NCI-H524 treated with DMSO at 0.1 percent for 48 hours (cell line): ENCODE measurements at places on chromosomes 2 and 18.

DNA sequence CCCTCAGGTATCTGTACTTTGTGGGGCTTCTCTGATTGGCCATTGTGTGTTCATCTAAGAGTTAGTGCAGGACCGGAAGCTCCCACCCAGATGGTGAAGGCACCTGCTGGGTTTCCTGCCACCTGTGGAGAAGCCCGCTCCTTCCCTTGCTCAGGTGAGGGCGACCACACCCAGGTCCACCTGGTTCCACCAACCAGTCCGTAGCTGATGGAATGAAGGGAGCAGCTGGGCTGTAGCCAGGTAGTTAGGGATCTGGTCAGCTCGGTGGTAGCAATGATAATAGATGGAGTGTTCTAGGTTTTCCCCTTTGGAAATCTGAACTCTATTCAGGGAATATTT, 16.0 kb downstream of the SH3BP4 start:
- no peak for DNase-seq

- no peak for DNase-seq
Measured at GRCh38 chr18:47187721-47188120, 11.6 kb upstream of the IER3IP1 start.

DNA sequence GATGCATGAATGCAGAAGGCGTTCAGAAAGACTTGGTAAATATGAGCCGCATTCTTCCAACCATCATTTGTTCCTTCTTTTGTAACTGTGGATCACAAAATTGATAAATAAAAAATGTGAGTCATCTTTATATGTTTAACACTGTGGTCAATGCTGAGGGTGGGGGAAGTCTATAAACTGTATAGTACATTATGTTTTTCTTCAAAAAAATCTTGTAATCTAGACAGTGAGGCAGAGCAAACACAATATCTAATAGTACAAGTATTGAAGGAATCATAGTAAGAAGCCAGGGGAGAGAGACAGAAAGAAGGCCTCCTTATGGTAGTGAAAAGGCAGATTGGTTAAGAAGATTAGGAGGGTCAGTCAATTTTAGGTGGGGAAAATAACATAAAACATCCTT, 30.7 kb upstream of the CALCRL start:
- DNase-seq, result no peak

GRCh38 chr2:172214252-172214651, 111.6 kb upstream of the DLX2 start:
- no peak for DNase-seq

- DNase-seq, result no peak
Measured at GRCh38 chr2:27844821-27845255, 45.3 kb downstream of the RBKS start.

- DNase-seq, result peak; percentile 0
Measured at GRCh38 chr18:31424383-31424988, 23.1 kb upstream of the DSG3 start.

GRCh38 chr2:6113786-6114185, 421.6 kb downstream of the SOX11 start:
- DNase-seq, result no peak

- no peak for DNase-seq
Measured at GRCh38 chr2:239307921-239308613, 92.8 kb downstream of the HDAC4 start.

DNA sequence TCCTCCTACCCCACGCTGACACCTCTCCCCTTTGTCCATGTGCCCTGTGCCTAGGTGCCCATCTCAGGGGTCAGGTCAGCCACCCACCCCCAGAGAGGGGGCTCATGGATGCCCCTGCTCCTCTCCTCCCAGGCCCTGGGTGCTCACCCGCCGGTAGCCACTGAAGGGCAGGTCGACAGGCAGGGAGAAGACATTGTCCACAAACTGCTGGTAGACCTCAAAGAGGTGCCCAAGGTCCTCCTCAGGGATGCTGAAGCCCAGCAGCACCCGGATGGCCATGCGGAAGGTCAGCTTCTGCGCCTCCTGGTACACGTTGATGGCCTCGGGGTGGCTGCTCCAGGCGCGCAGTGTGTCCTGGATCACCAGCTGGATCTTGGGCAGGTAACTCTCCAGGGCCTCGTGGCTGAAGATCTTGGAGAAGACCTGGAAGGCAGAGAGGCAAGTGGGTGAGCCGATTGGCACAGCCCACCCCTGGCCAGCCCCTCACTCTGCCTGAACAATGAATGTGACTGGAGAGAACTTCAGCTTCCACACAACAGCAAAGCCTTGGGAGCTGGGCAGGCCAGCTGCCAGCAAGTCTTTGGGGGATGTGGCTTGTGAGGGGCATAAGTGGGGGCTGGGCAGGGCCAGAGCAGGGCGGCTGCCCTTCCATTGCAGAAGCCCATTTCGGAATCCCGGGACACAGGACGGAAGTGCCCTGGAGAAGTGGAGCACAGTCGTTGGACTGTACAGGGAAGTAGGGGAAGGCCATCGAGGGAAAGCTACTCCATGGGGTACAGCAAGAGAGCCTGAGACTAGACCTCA, 12.5 kb downstream of the CYP26B1 start:
- no peak for DNase-seq

GRCh38 chr2:71458413-71459083, 5.2 kb downstream of the DYSF start:
- no peak for DNase-seq

- peak; percentile 80 for DNase-seq
Measured at GRCh38 chr2:98465456-98466226, 21.0 kb downstream of the INPP4A start.

- no peak for DNase-seq
Measured at GRCh38 chr2:10584843-10585475, 104.8 kb downstream of the NOL10 start.

GRCh38 chr2:218202266-218202665, 14.7 kb upstream of the ARPC2 start:
- no peak for DNase-seq

GRCh38 chr2:38581193-38582147, 21.3 kb downstream of the HNRNPLL start:
- DNase-seq, result peak; percentile 31

GRCh38 chr18:63799189-63799588, 24.0 kb downstream of the SERPINB7 start:
- DNase-seq, result no peak

GRCh38 chr18:45755934-45756333, 32.0 kb downstream of the SLC14A1 start:
- DNase-seq, result no peak

- DNase-seq, result no peak
Measured at GRCh38 chr2:100071335-100072043, 70.9 kb downstream of the AFF3 start.

DNA sequence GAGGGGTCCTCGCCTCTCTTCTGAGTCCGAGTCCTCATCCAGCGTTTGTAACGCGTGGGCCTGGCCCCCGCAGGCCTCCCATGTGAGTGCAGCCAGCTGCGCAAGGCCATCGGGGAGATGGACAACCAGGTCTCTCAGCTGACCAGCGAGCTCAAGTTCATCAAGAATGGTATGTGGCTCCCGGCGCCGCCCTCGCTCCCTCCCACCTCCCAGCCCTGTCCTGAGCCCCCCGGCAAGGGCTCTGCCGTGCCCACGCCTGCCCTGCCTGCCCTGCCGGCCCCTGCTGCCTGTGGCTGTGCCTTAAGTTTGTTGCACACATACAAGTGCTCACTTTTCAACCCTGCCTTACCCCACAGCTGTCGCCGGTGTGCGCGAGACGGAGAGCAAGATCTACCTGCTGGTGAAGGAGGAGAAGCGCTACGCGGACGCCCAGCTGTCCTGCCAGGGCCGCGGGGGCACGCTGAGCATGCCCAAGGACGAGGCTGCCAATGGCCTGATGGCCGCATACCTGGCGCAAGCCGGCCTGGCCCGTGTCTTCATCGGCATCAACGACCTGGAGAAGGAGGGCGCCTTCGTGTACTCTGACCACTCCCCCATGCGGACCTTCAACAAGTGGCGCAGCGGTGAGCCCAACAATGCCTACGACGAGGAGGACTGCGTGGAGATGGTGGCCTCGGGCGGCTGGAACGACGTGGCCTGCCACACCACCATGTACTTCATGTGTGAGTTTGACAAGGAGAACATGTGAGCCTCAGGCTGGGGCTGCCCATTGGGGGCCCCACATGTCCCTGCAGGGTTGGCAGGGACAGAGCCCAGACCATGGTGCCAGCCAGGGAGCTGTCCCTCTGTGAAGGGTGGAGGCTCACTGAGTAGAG, 14.4 kb upstream of the ALLC start:
- no peak for DNase-seq

DNA sequence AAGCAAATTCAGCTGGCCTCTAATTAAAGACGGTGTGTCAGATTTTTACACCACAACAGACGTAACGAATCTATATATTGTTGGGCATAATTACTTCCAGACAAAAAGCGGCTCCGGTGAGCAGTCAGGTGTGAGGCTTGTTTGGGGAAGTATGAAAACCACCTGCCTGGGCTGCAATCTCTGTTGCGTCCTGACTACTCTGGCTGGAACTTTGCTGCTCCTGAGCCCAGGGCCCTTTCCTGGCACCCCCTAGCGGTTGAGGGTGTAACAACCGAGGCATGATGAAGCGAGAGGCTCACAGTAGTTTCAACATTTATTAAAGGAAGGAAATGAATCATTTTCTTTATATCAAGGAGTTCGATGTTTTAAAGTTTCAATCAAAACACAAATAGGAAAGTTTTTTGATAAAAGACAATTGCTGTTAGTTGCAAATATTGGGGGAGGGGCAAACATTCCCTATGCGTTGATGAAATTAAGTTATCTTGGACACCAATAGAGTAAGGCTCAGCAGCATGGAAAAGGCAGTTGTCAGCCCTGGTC, 10.6 kb upstream of the ITGB6 start:
- DNase-seq, result no peak

GRCh38 chr2:106274668-106275067, 80.6 kb upstream of the UXS1 start:
- DNase-seq, result no peak

DNA sequence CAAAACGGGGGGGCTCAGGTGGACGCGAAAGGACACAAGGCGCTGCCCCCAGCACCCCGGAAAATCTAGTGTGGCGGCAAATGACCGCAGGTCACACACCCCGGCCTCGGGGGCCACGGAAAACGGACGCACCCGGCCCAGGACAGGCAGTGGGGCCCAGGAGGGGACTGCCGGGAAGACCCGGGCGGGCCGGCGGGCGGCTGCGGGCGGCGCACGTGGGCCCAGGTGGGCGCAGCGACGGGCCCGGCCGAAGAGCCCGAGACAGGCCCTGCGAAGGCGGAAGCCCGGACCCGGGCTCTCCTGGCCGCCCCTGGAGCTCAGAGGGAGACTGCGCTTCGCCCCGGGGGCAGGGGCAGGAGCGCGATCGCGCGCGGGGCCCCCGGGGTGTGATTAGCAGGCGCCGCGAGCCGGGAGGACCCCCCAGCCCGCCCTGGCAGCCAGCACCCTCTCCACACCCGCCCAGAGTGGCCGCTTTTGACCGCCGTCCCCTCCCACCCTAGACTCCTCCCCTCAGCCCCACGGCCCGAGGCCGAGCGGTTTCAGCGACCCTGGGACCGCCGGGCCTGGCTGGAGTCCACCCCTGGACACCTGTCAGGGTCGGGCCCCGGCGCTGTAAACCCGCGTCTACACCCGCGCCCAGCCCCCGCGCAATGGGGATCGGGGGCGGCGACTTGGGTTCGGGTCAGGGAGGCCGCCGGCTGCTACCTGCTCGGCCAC, 773 bp downstream of the MBP start:
- no peak for DNase-seq

- no peak for DNase-seq
Measured at GRCh38 chr2:167383610-167384194, 495.4 kb downstream of the XIRP2 start.

- no peak for DNase-seq
Measured at GRCh38 chr2:191479680-191480023, 198.3 kb upstream of the NABP1 start.

- no peak for DNase-seq
Measured at GRCh38 chr2:69269330-69269729, 117.7 kb downstream of the GFPT1 start.

GRCh38 chr2:100059638-100060037, 82.8 kb downstream of the AFF3 start:
- DNase-seq, result no peak

DNA sequence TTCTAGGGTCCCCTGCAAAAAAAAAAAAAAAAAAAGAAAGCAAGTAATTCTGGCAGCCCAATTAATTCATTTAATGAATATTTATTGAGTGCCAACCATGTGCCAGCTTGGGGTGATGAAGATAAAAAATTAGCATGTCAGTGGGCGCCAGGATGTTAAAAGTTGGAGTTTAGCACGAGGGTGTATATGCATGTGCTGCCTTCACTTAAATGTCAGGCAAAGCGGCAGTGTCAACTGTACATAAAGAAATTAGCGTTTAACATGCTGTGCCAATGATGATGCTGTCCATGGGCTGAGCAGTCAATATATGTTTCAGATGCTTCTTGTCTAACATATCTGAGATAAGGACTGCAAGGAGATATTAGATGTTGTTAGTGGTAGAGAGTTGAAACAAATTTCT, 49.5 kb downstream of the ASAP2 start:
- DNase-seq, result no peak

GRCh38 chr2:188330316-188331053, 38.8 kb downstream of the GULP1 start:
- DNase-seq, result no peak

GRCh38 chr2:219658196-219658846, 30.9 kb downstream of the SLC4A3 start:
- no peak for DNase-seq
